Peyer's patch (tissue), 4 donors: ENCODE measurements at places on chromosomes 13 and 19. TPM values are rescaled to one million over a fixed set of nuclear protein-coding genes. Genes with fewer than 3 reads are reported as not detected.

DNA sequence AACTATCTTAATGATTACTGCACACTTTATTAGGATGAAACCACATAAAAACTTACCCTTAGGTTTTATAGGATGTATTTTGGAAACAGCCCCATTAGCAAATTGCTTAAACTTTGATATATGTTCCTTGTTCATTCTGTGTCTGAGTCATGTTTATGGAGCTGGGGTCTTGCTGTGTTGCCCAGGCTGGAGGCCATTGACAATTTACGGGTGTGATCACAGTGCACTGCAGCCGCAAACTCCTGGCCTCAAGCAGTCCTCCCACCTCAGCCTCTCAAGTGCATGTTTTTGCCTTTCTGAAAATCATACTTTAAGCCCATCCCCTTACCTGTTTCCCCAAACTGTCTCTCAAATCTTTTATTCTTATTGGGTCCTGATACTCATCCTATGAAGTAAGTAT is 5.2 kb upstream of the CHAMP1 start:
- no peak for DNase-seq
- peaks cover 4% of the 10 kb centered on the region for H3K4me1 ChIP-seq
- no peak overlapping the region for H3K27ac ChIP-seq
- H3K4me3 ChIP-seq = no peak overlapping the region

- H3K4me1 ChIP-seq = no peaks in the 10 kb centered on the region
- H3K36me3 ChIP-seq = no peaks in the 10 kb centered on the region
These were observed 396.9 kb downstream of the DLEU7 start for GRCh38 chr13:50446611-50447010.

DNA sequence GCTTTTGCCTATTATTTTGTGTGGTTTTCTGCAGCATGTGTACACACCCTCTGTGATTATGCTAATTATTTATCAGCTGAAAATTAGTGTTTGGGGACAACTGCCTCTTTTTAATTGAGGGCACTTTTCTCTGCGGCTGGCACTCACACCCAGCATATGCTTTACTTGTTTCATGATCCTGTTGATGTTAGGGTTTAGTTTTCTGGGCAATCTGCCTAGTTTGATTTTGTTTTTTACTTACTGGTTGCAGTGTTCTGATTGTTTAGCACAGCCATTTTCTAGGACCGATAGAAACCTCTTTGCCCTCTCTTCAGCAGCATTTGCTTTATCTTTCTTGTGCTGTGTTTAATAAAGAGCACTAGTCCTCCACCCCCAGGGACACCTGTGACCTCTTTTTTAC is 161.6 kb downstream of the PAN3 start:
- H3K36me3 ChIP-seq = no peaks in the 10 kb centered on the region
- DNase-seq = no peak
- no peak overlapping the region for H3K27ac ChIP-seq
- no peaks in the 10 kb centered on the region for H3K4me1 ChIP-seq

- no peak overlapping the region for H3K4me3 ChIP-seq
- H3K4me1 ChIP-seq = no peaks in the 10 kb centered on the region
- peaks cover 25% of the 10 kb centered on the region for H3K36me3 ChIP-seq
These were observed 29.2 kb downstream of the CSNK1G2 start for GRCh38 chr19:1970003-1970805.

DNA sequence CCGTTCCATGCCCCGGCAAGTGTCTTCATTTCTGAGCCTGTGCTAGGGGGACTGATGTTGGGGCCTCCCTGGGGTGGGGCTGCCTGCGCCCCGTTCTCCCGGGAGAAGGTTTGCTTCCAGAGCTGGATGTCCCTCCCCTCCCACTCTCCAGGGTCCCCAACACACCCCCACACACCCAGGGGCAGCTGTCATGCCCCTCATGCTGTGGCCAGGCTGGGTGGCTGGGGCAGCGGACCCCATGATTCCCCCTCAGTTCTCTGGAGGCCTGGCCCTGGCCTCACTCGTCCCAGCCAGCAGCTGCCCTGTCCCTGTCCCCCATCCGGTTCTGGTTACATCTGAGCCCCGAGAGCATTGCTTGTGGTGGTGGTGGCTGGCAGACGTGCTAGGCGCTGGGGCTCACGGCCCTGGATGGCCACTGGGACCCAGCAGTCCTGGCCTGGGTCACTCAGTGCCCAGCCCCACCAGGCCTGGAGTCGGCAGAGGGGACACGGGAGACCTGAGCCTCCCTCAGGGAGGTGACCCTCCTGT is 184.8 kb downstream of the KDM4B start:
- H3K4me1 ChIP-seq = no peaks in the 10 kb centered on the region
- no peak for DNase-seq
- H3K4me3 ChIP-seq = no peak overlapping the region
- H3K27me3 ChIP-seq = no peaks in the 10 kb centered on the region

DNA sequence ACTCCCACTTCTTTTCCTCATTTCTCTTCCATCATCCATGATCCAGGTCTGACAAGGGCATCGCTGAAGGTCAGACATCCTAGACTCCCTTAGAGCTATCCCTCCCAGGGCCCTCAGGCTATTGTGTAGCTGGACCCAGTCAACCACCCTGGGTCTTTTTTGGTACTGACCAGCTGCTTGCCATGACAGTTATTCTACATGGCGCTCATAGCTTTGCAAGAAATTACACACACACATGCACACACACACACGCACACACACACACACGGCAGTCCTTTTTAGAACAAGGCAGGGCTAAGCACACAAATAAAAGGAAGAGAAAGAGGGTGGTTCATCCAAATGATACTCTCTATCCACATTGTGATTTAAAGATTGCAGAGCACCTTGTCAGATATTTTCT is 18.3 kb downstream of the SIAH3 start:
- no peaks in the 10 kb centered on the region for H3K4me1 ChIP-seq
- no peak overlapping the region for H3K27ac ChIP-seq
- DNase-seq = no peak
- no peaks in the 10 kb centered on the region for H3K27me3 ChIP-seq
- no peaks in the 10 kb centered on the region for H3K36me3 ChIP-seq

CERS4 gene
- 12.3 TPM for total RNA-seq
